ENCODE measurements at places on chromosomes 11 and 22. TPM values are rescaled to one million over a fixed set of nuclear protein-coding genes. Genes with fewer than 3 reads are reported as not detected.
A peak's percentile ranks its signal among the peaks of the same experiment; 100 is the strongest.

GUCY1A2 gene
- polyA plus RNA-seq: 0.01 TPM

CASP12 gene
- polyA plus RNA-seq: not detected

GRCh38 chr11:11036848-11037732 lies 179.2 kb upstream of the ZBED5 start:
- DNase-seq: peak; percentile 64

DNA sequence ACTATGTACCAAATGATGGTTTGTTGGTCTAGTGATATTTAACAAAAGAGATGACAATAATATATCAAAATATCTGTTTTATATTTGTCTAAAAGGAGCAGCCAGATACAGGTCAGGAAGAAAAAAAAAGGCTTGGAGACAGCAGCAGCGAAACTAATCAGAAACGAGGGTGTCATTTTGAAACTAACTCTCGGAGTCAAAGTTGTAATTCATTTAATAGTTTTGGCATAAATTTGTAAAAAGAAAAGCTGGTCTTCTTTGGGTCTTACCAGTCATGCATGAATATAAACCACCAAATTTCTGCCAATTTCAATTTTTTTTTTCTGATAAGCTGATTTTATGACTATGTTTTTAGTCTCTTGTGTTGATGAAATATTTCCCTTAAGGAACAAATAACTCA lies 25.5 kb downstream of the NPAT start:
- DNase-seq: no peak

- DNase-seq: no peak
Observed at GRCh38 chr11:5362017-5362625, 10.8 kb downstream of the OR51B6 start.

GRCh38 chr11:78961937-78962701 lies 387.5 kb upstream of the NARS2 start:
- DNase-seq: no peak

SOX10 gene
- not detected for polyA plus RNA-seq

PPP2R5B gene
- 8.3 TPM for polyA plus RNA-seq

DNA sequence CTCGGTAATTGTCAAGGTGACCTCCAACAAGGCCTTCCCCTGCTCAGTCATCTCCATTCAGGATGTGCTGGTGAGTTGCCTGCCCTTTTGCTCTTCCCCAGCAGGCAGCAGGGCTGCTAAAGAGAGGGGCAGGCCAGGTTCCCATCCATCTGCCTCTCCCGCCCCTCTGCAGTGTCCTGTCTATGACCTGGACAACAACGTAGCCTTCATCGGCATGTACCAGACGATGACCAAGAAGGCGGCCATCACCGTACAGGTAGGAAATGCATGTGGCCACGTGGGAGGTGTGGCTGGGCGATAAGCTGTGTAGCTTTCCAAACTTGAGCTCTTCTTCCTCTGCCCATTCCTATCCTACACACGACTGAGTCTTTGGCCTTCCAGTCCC lies 4.0 kb downstream of the SIDT2 start:
- no peak for DNase-seq

DNA sequence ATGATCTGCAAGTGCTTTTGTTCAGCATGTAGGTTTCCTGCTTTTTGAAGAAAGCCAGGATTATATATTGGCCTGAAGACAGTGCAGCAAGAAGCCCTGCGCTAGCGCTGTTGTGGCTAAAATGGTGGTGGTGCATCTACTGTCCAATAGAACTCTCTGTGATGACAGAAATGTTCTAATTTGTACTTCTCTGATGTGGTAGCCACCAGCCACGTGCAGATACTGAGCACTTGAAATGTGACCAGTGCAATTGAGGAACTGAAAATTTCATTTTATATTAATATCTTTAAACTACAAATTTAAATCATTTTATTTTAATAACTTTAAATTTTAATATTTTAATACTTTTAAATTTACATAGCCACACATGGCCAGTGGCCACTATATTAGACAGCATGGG lies 73.0 kb upstream of the PAX6 start:
- no peak for DNase-seq

DNA sequence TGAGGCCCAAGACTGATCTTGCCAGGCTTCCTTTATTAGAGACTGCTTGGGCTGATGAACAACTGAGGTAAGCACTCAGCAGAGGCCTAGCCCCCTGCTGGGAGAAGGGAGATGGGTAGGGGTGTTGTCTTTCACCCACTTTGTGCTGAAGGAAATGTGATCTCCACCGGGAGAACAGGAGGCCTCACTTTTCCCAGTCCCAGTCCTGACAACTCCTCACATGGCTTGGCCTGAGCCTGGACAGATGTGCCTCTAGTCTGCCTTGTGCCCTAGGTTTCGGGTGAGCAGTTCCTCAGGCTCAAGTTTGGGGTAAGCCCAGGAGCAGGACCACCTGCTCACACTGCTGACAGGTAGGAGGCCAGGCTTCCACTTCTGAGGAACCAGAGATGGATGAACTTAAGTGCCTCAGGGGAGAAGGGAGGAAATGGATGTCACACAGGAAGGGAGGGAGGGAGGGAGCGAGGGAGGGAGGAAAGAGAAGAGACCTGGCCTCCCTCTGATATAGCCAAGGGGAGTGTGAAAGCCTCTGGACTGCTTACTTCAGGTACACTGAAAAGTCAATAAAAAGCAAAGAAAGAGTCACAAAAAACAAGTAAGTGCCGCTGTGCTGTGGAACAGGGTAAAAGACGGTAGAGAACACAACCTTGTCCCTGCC lies 8.1 kb downstream of the CLPB start:
- no peak for DNase-seq

GRCh38 chr11:62546244-62546928 lies at the start of gene AHNAK:
Gene AHNAK (minus strand): TSS chr11:62546806. CDS start chr11:62536098, 10,708 bp downstream.
- DNase-seq: no peak

GRAP2 gene
- polyA plus RNA-seq: 0.15 TPM

DNA sequence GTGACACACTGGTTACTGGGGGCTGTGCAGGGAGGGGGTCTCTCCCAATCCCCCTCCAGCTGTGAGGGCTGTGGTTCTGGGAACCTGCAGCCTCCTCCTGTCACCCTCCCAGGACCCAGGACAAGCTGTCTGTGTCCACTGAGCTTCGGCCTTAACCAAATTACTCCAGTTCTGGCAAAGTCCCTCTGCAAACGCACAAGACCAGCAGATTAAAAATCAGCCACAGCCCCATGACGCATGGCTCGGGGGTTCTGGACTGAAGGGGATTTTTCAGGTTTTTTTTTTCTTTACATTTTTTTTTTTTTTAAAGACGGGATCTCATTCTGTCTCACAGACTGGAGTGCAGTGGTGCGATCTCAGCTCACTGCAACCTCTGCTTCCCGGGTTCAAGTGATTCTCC lies 32.2 kb upstream of the A4GALT start:
- DNase-seq: no peak

NXPE1 gene
- polyA plus RNA-seq: not detected

GRCh38 chr22:49893025-49893424 lies 25.2 kb downstream of the ALG12 start:
- DNase-seq: no peak

TPBGL gene
- not detected for polyA plus RNA-seq

RIMBP3C gene
- not detected for polyA plus RNA-seq

DNA sequence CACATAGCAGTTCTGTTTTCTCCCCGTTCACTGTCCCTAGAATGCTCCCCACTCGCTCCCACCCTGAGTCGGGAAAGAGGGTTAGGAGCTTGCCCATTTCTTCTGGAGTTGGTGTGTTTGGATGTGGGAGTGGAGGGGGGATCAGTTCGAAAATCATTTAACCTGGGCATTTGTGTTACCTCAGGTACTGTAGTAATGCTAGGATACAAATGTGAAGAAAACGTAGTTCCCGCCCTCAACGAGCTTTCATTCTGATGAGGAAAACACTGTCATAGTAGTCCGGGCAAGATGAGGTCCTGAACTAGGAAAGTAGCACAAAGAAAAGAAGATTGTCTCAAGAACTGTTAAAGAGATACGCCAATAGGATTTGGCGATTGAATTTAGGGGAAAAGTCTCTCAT lies 539 bp downstream of the SDHD start:
- DNase-seq: no peak

PACS1 gene
- polyA plus RNA-seq: 8.6 TPM

- no peak for DNase-seq
Observed at GRCh38 chr22:19287889-19288288, 3.6 kb downstream of the CLTCL1 start.

DNA sequence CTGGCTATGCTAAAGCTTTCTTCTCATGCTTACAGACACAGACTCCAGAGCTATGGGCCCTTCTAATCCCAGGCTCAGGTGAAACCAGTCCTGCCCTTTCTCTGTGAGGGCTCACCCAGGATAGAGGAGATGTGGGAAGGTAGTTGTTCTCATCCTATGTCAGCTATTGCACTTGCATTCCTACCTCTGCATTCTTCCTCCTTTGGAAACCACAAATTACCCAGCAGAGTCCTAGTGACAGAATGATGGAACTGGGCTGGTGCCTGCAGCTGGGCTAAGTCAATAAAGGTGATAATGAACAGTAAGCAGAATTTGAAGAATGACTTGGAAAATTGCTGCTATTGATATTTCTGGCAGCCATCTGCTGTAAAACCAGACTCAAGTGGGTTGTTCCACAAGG lies 560.0 kb downstream of the TMEM135 start:
- DNase-seq: no peak

DNA sequence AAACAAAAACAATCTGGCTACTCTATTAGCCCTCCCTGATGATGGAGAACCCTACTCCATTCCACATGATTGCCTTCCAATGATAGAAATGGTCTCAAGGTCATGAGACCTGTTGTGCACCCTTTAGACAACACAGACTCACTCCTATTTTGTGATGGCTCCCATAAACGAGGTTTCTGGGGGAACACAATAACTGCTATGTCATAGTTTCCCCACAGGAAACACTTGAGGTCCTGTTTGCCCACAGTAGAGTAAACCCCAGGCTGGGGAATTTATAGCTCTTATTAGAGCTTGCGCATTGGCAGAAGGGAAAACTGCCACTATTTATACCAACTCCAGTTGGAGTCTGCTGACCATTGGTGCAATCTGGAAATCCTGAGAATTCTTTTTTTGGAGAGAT lies 28.7 kb downstream of the MIF start:
- DNase-seq: peak; percentile 0

DNA sequence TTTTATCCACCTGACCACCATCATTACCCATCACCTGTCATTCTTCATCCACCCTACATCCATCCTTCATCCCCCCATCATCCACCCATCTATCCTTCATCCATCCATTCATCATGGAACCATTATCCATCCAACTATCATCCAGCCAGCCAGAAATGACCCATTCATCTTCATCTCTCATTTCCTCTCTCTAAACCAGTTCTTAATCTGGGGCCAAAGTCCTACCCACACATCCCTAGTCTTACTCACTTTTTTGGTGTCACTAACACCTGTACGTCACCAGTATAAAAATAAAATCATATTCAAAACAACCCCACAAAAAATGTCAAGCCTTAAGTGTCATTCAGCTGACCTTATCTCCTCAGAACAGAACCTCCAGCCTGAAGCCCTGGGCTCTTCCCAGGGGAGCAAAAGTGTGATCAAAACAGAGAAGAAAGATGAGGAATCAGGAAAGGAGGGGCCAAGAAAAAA lies 12.3 kb downstream of the SPI1 start:
- DNase-seq: no peak

DNA sequence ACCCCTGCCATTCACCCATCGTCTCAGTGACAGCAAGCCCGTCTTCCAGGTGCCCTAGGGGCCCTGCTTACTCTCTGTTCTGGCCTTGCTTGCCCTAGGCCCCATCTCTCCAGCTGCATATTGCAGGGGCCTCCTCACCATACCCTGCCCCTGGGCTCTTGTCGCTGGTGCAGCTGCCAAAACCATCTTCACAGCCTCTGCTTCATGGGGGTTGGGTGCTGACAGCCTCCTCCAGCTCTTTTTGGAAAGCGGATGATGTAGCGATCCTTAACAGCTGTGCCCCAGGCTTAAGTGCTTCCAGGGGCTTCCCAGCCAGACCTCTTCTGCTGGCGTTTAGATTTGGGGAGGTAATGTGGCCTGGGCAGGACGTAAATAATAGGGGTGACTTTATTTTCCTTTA lies 61.2 kb upstream of the SUSD2 start:
- no peak for DNase-seq

GRCh38 chr11:123321636-123322035 lies 108.4 kb upstream of the GRAMD1B start:
- no peak for DNase-seq

BIRC3 gene
- 0.50 TPM for polyA plus RNA-seq

DNA sequence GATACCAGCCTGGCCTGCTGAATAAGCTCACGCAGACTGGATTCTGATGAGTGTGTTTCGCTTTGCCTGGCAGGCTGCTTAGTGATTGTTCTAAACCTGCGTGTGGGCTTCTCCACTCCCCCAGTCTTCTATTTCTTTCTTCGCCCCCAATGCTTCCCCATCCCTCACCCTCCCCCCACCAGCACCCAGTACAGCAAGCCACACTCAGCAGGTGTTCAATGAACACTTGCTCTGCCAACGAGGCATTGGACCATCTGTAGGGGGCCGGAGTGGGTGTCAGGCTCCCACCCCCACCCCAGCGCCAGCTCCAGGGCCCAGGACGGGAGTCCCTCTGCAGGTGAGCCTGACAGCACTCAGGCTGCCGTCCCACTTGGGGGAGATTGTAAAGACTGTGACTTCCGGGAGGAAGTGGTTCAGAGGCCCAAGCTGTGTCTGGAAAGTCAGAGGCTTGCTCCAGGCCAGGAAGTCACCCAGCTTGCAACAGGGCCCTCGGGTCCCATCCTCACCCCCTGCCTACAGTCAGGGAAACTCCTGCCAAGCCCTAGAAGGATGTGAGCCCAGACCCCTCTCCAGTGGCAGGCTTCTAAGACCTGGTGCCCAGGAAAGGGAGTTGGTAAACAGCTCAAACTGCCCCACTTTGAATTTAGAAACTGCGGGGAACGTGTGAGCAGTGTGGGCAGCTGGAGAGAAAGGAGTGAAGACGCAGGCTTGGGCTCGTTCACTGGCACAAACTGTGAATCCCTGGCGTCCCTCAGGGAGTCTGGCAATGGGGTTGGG lies 66.3 kb upstream of the PRDM11 start:
- DNase-seq: no peak

MUC6 gene
- polyA plus RNA-seq: not detected

- no peak for DNase-seq
Observed at GRCh38 chr22:43094551-43094950, 5.4 kb upstream of the TTLL1 start.

Measured in HepG2 (cell line).